ENCODE measurements at places on chromosomes 5 and 9.
A peak's percentile ranks its signal among the peaks of the same experiment; 100 is the strongest.

DNA sequence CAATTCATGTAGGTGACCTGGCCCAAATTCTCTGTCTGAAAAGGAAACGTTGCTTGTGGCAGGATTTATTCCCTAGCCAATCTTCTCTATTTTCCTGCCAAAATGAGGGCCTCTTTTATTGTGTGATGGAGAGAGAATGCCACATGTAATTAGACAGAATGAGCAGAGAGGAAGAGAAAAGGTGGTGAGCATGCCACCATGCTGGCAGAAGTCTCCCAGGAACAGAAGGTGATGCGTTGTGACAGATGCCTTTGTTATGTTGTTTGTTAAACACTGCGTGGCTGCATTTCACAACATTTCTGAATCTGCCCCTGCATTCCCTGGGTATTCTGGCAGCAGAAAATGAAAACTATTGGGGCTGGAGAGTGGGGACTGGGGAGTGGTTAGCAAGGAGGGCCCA lies 577.6 kb downstream of the TLR4 start:
- no peak for DNase-seq

- no peak for DNase-seq
Measured at GRCh38 chr5:103674739-103675138, 112.2 kb upstream of the NUDT12 start.

DNA sequence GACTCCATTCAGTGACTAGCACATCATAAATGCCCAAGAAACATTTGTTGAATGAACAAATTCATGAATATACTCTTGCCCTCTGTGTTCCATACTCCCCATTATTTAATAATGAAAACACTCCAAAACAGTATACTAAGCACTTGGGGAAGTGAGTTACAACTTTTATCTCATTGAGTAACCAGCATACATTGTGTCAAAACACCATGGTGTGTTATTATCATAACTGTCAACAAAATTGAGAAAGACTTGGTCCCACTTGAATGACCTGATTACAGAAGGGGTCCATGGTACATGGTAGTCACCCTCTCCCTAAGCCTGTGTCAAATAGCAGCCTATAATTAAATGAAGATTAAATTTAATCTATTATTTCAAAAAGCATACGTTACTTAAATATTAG lies 16.2 kb downstream of the ANKH start:
- DNase-seq = no peak

- no peak for DNase-seq
Measured at GRCh38 chr9:4667681-4668080, 1.4 kb upstream of the SPATA6L start.

DNA sequence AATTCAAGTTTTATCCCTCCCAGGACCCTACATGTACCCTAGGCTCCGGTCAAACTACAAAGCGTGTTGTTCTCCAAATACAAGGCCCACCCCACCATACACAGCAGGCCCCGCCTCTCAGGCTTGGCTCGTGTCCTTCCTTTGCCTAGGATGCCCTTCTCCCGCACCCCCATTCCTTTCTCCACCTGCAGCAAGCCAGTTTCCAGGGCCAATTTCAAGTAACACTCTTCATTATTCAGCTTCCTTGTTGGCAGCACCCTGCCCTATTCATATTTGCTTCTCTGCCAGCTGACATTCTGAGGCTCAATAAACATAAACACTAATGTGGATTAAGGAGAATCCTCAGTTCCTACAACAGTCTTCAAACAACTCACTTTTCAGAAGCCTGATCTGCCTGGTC lies 31.7 kb downstream of the EPB41L4B start:
- no peak for DNase-seq

- no peak for DNase-seq
Measured at GRCh38 chr9:19988281-19988680, 199.4 kb upstream of the SLC24A2 start.

DNA sequence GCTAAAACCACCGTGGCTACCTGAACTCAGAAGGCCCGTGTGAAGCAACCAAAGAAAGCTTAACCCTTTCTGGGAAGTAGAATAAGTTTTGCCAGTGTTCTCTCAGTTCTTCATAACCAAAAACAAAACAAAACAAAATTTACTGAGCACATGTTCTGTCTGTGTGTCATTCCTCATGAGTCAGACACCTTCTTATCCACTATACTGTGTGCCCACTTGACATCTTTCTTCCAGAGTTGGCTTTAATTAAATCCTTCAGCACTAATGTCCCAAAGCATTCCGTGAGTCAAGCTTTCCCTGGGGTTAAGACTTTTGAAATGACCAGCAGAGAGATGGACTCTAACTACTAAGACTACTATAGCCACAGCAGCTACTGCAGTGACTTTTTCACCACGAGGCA lies 61.3 kb downstream of the GLIS3 start:
- no peak for DNase-seq

DNA sequence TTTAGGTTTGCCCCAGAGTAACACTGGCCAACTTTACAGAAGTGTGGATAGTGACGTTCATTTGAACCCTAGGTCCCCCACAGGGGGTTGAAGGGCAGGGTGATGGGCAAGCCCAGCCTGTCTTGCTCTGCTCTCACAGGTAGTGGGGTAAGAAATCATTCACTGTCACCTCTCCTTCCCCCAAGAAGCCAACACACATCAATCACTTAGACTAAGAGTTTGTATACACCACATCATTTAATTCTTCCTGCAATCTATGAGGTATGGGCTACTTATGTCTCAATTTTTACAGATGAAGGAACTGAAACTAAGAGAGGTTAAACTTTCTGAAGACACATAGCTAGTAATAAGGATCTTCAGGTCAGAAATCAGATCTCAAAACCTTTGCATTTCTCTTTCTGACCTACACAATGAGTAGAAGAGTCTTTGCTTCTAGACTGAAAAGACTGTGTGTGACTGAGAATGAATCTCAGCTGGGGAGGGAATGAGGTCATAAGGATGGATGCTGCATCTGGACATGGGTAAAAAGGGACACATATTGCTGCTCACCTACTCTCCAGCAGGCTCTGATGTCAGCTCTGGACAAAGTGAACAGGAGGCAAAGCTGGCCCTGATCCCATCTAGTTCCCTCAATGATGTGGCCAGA lies 81.0 kb upstream of the EQTN start:
- DNase-seq = no peak

DNA sequence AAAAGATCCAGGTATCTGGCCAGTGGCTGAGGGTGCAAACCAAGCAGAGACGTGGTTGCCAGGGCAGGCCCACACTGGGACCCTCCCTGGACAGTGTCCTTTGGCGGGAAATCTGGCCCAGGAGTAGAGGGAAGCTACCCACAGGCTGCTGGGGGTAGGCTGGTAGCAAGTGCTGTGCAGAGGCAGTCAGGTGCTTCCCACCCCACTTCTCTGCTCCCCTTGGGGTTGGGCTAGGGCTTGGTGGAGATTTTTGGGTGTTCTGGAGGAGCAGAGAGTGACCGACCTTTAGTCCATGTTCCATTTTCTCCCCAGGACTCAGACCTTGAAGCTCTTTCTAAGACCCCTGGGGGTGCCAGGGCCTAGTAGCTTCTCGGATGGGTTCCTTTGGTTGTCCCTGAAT lies 5.6 kb downstream of the PRDM12 start:
- DNase-seq = no peak

- no peak for DNase-seq
Measured at GRCh38 chr9:129891569-129891968, 56.3 kb downstream of the USP20 start.

DNA sequence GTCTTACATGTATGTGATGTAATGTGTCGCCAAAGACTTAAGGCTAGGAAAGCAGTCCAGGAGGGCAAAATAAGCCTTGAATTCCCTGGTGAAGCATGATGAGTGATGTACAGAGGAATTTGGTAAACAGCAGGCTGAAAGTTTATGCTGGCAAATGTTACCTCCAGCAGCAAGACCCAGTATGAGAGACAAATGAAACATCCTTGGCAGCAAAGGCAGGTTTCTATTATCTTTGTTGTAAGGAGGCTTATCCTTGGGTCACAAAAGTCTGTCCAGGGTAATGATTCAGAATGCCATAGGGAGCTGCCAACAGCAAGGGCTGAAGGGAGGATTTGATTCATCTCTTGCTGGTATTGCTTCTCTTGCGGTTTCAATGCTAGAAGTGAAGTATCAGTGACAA lies 75.9 kb upstream of the HTR4 start:
- no peak for DNase-seq

DNA sequence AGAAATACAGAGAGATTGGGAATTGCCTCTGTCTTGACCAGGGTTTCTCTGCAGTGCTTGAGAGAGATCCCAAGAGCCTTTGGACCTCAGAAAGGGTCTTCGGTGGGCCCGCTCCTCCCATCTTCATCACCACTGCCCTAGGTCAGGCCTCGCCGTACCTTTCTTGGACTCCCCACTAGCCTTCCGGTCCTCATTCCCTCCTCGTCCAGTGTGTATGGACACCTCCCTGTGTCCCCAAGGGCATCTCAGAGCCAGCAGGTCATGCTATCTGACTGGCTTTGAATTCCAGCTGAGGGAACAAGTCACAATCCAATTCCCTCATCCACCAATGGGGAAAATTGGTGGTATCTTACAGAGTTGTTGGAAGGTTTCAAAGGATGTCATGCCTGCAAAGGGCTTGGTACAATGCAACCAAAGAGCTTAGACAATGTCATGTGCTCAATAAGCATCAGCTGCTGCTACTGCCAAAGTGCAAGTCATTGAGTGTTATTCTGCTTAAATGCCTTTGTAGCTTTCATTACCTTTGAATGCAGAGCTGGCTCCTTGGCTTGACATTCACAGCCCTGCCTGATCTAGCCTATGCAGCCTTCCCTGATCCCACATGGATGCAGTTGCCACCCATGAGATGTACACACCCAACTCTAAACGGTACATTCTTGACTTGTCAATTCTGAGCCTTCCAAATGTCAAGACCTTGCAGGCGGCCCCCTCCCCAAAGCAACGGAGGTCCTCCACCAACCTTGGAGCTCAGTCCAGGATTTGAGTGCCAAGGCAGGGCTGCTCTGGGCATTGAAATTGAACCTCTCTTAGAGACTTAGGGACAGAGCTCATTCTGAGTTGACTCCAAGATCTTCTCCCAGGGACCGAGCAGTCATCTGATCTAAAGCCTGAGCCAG lies 58.0 kb downstream of the HRH2 start:
- DNase-seq = no peak

- no peak for DNase-seq
Measured at GRCh38 chr9:17863213-17863883, 284.5 kb downstream of the SH3GL2 start.

- no peak for DNase-seq
Measured at GRCh38 chr5:141677415-141677814, 4.6 kb downstream of the ARAP3 start.

- no peak for DNase-seq
Measured at GRCh38 chr5:23820765-23821471, 313.5 kb downstream of the PRDM9 start.

DNA sequence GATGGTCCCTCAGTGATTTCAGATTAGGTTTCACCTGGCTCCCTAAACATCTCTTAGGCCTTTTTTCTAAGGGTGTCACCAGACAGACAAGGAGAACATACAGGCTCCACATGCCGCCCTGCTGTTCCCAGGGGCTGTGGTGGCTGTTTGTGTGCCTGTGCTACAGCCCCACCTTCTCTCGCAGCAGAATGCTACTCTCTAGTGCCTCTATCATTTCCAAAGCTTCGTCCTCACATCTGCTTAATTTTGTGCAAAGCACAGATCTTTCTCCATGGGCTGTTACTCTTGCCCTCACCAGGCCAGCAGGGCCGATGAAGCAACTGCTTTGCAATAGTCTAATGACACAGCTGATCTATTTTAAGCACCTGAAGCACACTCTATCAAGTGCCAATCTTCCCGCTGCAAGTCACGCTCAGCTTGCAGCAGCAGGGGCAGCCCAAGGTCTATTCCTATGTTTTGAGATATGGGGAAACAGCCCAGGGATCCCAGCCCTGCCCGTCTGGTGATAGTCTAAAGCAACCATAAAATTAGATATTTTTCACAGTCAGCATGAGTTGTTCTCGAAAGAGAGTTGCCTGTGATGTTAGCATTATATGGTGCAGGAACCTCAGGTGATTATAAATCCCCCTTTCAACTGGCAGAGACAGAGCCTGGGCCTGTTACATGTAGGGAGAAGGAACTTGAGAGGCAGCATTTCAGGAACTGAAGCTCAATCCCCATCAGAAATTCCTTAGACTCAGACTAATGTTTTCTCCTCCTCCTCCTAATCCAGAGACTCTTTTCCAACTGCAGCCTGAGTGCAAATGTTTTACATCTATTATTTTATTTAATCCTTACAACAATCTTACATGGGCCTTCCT lies 12.7 kb downstream of the ABLIM3 start:
- DNase-seq = no peak

GRCh38 chr9:89523948-89524347 lies 26.0 kb upstream of the SEMA4D start:
- DNase-seq = peak; percentile 39

- no peak for DNase-seq
Measured at GRCh38 chr5:37847978-37848425, 8.2 kb upstream of the GDNF start.
